ENCODE measurements at places on chromosomes 1 and 21.

DNA sequence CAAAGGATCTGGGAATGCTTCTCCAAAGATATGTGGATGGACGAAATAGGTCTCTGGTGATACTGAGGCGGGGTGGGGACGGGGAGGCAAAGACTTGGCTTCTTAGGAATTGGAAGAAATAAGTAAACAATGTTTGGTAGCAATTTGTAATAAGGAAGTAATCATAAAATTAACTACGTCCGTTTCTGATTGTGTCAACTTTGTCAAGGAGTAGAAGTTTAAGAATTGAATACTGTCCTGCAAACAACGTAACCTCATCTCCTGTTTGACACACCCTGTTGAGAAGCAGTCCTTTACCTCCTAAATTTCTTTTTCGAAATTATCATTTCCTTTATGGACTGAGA is 471 bp downstream of the POLR3C start:
- no peak for DNase-seq

- DNase-seq: no peak
Measured at GRCh38 chr1:106278716-106279115, 777.8 kb upstream of the PRMT6 start.

GRCh38 chr1:39205102-39205780 is 746 bp downstream of the MACF1 start:
- DNase-seq: peak; percentile 74

DNA sequence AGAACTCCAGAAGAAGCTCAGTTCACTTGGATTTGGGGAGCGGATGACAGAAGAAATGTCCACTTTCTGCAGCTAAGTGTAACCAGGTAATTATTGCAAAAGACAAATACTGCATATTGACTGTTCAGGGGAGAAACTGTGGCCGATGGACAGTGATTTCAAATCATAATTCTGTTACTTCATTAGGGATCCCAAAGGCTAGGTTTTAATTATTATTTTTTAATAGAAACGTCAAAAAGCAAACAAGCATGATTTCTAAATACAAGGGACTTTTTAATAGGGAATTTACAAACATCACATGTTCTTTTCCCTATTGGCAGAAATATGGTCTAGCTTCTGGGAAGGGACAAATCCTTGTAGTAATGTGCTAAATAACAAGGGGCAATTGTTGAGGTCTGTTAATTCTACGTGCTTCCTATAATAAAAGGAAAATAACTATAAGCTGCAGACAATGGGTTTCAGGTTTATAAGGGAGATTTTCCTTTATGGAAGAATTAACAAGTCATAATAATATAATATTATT is 15.5 kb downstream of the DIPK1A start:
- DNase-seq: no peak
